ENCODE measurements at places on chromosomes 6 and 20.

GRCh38 chr20:8097307-8097706 is 34.8 kb upstream of the PLCB1 start:
- DNase-seq: no peak

- DNase-seq: no peak
Measured at GRCh38 chr6:53493635-53494025, 51.3 kb downstream of the GCLC start.

GRCh38 chr20:20184149-20184548 is 131.8 kb downstream of the CFAP61 start:
- DNase-seq: no peak

DNA sequence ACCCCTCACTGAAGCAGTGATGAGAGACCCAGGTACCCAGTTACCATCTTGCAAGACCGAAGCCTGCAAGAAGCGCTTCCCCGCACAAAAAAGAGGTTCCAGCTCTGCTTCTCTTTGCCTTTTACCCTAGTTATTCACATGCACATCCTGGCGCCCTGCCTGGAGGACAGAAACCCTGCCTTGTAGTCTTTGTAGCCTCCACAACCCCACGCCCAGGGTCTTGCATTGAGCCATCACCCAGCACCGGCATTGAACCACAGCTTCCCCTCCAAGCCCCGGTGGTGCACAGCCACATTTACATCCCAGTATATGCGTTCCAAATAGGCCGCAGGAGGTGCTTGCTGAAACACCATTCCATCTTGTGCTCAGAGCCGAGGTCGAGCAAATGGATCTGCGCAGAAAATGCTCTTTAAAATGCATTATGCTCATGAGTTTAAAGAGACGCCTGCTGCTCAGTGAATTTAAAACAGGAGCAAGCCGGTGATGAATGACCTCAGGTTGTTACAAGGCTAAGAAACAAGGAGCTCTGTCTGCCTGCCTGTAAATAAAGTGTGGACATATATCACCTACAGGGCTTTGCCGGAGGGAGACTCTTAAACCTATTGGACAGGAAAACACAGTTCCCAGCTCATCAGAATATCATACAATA is 61.7 kb downstream of the GNAS-AS1 start:
- DNase-seq: no peak

GRCh38 chr20:39874049-39874893 is 814.8 kb downstream of the MAFB start:
- DNase-seq: no peak

DNA sequence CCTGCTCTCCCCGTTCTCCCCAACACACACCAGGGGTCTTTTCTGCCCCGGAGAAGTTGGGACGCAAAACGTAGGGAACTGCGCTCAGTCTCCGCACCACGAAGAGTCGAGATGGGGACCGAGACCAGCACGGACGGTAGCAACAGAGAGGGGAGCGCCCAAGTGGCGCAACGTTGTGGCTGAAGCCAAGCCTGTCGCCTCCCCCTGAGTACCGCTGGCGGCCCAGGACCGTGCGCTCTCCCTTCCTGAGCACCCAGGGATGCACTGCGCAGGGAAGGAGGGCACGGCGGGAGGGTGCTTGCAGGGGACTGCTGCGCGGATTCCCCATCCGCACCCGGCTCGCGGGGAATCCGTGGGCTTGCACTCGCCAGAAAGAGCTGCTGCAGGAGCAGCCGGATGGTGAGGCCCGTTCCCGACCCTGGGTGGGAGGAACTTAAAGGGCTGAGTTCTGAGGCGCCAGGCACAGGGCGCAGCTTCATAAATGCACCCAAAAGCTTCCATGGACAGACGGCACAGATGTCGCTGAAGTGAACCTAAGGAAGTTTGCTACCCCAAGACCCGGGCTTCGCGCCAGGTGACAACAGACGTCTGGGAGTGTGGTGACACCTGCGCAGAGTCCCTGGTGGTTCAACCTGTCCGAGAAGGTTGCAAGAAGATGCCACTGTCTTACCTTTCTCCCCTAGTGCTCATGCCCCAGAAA is 178.7 kb downstream of the TBXT start:
- no peak for DNase-seq

DNA sequence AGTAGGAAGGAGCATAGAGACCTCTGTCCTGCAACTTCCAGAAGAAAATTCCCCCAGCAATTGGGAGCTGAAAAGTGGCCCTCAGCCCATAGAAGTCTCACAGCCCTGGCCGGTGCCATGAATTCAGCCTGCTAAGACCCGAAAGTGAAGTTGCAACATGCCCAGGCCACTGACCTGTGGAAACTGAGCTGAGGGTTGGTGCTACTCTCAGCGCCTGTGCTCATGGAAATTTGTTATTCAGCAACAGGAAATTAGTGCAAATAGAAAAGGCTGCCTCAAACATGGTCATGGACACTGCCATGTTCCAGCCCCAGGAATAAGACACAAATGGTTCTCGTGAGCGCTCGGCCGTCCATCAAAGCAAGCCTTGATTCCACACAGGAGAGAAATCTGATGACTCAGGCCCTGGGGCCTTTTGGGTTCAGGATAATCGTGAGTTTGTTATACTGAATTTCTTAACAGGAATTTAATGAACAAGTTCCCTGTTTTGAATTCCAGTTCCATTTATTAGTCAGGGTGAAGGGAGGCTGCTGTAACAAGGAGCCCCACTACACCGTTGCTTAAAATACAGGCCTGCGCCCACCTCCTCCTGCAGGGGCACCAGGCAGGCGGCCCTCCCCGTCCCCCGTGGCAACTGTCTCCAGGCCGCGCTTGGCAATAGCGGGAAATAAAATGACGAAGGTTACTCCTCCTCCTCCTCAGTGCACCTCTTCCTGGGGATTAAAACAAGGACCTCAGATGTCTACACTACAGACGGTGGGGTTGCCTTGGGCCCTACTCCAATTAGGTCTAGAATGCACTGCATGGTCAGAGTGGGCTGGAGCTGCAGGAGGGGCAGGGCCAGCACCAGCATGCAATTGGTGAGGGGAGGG is 152.9 kb downstream of the ERMARD start:
- no peak for DNase-seq

DNA sequence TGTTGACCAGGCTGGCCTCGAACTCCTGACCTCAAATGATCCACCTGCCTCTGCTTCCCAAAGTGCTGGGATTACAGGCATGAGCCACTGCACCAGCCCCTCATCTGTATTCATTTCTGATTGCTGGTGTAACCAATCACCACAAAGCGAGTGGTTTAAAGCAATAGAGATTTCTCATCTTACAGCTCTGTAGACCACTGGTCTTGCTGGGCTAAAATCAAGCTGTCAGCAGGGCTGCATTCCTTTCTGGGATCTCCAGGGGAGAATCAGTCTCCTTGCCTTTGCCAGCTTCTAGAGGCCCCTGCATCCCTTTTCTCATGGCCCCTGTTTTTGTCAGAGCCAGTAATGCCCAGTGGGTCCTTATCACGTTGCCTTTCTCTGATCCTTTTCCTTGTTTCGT is 49.9 kb upstream of the PMEPA1 start:
- DNase-seq: no peak

GRCh38 chr6:142395768-142396231 is 94.0 kb downstream of the ADGRG6 start:
- no peak for DNase-seq

GRCh38 chr20:38872491-38873049 is 53.6 kb upstream of the FAM83D start:
- DNase-seq: no peak

DNA sequence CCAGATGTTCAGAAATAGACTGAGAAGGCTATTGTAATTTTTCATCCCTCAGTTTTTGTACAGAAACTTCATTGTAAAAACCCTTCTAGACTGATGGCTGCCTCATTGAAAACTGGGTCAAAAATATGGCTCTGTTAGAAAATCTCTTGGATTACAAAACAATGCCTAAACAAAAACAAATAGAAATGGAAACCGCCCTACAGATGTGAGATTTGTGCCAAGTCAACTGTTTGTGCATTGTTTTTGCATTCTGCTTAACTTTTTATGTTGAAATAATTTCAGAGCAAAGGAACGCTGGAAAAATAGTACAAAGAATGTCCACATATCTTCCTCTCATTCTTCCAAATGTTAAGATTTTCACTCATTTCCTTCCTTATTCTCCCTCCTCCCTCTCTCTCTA is 425.1 kb downstream of the FOXA2 start:
- no peak for DNase-seq

DNA sequence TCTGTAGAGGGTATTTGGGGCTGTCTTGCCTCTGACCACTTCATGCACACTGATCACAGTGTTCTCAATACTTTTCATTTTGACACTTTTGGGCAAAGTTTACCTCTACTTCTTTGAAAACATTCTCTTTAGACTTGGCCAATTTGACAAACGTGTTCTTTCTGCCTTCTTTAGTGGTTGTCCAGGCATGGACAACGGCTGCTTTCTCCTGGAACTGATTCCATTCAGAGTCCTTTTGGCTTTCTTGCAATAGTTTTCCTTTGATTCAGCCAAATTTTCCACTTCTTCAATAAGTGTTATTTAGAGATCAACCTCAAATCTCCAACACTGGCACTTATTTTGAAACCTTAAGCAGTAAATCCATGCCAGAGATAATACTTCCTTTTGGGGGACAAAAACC is 6.7 kb upstream of the CST9 start:
- DNase-seq: no peak

GRCh38 chr6:98984121-98984520 is 36.4 kb upstream of the FBXL4 start:
- DNase-seq: no peak

DNA sequence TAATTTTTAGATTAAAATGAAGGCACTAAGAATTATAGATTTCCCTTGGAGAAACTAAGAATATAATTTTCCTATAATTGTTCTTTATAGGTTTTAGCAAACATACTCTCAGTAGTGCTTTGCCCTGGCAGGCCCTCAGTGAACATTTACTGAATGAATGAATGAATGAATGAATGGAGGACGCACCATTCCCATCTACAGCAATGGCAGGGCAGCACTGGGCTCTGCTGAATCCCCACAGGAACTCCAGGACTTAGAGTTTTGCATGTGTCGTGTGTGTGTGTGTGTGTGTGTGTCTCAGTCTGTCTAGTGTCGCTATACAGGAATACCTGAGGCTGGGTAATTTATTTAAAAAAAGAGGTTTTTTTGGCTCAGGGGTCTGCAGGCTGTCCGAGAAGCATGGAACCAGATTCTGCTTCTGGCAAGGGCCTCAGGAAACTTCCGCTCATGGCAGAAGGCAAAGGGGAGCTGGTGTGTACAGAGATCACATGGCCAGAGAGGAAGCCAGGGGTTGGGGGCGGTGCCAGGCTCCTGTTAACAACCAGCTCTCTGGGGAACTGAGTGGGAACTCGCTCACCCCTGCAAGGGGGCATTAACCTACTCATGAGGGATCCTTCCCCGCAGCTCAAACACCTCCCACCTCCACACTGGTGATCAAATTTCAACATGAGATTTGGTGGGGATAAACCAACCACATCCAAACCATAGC is 20.1 kb downstream of the RNASET2 start:
- DNase-seq: no peak

DNA sequence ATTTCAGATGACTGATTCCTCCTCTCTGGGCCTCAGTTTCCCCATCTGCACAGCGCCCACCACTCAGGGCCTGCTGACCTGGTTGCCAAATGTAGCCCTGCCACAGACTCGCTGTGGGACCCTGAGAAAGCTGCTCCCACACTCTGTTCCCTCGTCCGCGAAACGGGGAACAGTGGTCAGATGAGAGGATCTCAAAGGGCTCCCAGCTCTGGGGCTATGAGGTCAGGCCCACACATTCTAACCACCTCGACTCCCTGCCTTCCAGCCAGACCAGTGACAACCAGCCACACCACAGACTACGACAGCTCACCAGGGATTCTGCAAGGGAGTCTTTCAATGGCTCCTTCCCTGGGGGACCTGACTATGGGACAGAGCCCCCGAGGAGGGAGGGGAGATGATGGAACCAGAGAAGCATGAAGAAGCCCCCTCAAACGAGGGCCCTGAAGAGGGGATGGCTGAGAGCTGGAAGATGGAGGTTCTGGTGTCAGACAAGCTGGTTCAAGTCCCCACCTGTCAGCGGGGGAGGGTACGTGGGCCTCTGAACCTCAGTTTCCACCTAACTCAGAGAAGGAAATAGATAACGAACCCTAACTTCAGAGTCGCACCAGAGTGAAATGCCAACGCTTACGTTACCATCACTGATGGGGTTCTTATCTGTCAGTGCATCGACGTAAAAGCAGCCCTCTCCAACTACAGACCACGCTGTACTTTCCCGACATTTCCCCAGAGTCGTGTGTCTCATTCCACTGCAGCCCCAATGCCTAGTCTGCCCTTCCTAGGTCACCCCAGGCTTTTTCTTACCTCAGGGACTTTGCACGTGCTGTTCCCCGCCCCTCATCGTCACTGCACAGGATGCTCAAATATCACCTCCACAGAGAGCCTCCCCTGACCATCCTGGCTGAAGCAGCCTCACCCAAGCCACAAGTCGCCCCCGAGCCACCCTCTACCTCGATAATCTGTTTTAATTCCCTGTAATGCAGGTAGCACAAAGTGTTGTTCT is 60.5 kb downstream of the PREX1 start:
- DNase-seq: no peak

GRCh38 chr20:50012282-50013263 is 29.8 kb downstream of the SNAI1 start:
- DNase-seq: no peak

DNA sequence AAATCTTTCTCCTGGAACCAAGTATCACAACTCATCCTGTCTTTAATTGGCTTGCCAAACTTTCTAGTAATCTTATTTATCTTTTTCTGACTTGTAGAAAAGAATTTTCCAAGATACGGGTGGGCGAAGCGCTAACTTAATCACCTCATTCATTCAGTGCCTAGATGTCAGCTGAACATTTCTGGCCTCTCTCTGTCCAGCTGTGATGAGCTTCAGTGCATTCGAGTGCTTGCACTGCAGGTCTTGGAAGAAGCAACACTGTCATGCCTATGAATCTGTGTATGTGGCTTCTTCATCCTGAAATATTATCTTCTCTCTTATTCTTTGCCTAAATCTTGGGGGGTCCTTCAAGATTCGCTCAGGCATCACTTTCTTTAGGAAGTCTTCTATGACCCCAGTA is 16.3 kb upstream of the ENPP1 start:
- no peak for DNase-seq

- DNase-seq: no peak
Measured at GRCh38 chr6:78781001-78781400, 86.3 kb upstream of the IRAK1BP1 start.

- DNase-seq: no peak
Measured at GRCh38 chr6:166725571-166725970, 98.5 kb upstream of the RPS6KA2 start.

- DNase-seq: no peak
Measured at GRCh38 chr6:134722200-134722870, 227.6 kb downstream of the ALDH8A1 start.

- no peak for DNase-seq
Measured at GRCh38 chr6:7494638-7495037, 46.8 kb upstream of the DSP start.

- DNase-seq: no peak
Measured at GRCh38 chr6:21886542-21887151, 293.1 kb downstream of the SOX4 start.

GRCh38 chr6:2480267-2480966 is 235.0 kb upstream of the GMDS start:
- no peak for DNase-seq

GRCh38 chr6:124423621-124424020 is 538.6 kb upstream of the RNF217 start:
- DNase-seq: no peak

- no peak for DNase-seq
Measured at GRCh38 chr20:6686171-6686570, 81.3 kb upstream of the BMP2 start.

GRCh38 chr20:37918035-37918434 is 15.1 kb downstream of the VSTM2L start:
- no peak for DNase-seq
